ENCODE measurements at places on chromosomes 2 and 18. TPM values are rescaled to one million over a fixed set of nuclear protein-coding genes. Genes with fewer than 3 reads are reported as not detected.

GRCh38 chr2:169897834-169898233, 70.6 kb downstream of the UBR3 start:
- DNase-seq = no peak

AGXT gene
- total RNA-seq = not detected

EIF2B4 gene
- 34.8 TPM for total RNA-seq

CDKL4 gene
- total RNA-seq = 2.0 TPM

DNA sequence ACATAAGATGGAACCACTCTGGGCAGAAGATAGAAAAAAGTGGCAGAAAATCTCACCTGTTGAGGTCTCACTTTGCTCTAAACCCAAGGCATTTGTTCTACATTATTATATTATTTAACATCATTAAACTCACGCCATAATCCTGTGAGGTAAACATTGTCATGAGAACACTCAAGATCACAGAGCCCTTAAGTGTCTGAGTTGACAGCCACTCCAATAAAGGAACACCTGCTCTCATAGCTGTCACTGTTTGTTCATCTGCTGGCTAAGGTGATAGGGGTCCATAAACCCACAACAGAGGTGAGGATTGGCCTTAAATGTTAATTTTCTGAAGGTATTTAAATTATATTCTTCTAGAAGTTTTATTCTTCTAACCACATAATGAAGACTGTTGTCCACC, 439.7 kb downstream of the RIT2 start:
- DNase-seq = no peak

DNA sequence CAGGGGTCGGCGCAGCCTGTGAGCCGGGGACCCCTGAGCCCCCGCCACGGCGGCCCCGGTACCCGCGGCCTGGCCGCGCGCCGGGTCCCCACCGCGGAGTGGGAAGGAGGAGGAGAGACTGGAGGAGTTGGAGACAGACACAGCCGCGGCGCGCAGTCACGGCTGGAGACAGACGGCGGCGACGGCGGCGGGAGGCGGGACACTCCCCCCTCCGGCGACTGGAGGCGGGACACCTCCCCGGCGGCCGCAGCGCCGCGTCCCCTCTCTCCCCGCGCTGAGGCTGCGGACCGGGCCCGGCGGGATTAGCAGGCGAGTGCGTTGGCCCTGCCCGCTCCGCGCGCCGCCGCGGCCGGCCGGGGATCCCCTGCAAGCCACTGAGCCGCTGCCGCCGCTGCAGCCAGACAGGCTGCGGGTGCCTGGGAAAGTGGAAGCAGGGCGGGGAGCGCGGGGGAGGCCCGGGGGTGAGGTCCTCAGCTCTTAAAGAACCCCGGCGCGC, 1.0 kb upstream of the LDLRAD4 start:
- no peak for DNase-seq

DNA sequence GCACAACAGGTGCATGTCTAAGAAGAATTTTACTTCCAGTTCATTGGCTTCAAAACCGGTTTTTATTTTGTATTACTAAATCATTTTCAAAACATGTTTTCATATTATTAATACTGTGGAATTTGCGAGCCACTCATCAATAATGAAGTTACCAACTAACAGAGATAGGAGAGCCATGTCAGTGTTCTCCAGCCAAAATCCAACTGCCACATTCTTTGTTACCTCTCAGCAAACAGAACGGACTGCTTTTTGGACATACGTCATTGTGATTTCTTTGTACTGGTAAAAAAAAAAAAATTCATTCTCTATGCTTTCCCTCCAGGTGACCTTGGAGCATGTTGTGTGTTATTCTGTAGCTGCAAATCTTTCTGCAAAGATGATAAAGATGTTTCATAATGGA, 414.2 kb upstream of the MMADHC start:
- no peak for DNase-seq

GRCh38 chr2:133497270-133497893, 70.9 kb downstream of the NCKAP5 start:
- no peak for DNase-seq

TUBA4B gene
- not detected for total RNA-seq

DNA sequence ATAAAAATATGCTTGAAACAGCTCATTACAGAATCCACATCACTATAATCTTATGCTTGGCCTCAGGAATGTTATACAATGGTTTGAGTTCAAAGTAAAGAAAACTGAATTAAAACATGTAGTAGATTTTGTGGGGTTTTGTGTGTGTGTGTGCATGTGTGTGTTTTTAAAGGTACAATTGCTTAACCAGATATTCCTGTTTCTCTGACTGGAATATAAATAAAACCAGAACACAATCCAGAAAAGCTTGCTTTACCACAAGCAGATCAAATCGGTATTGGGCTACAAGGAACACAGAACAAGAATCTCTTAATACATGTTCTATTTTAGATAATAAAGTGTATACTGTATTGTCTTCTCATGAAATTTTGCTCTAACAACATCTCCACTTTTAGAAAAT, 110.0 kb downstream of the TMEM247 start:
- DNase-seq = no peak

VWC2L gene
- total RNA-seq = not detected

MSH2 gene
- total RNA-seq = 7.5 TPM

- DNase-seq = no peak
Observed at GRCh38 chr2:241203218-241204009, 14.9 kb downstream of the ANO7 start.

DNA sequence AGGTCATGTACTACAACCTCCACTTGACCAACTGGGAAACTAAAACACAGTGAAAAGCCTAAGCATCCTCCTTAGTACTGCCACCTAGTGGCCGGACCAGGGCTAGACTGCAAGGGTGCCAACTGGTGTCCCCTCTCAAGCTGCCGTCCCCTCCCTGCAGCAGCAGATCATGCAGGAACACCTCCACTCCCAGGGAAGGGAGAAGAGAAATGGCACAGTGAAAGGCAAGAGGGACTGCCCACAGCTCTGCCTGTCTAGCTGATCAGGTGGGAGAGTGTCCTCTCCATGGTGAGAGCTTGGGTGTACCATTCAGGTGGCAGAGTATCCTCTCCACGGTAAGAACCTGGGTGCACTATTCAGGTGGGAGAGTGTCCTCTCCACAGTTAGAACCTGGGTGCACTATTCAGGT, 78.1 kb downstream of the AAK1 start:
- DNase-seq = no peak

CTIF gene
- total RNA-seq = 55.3 TPM

DNA sequence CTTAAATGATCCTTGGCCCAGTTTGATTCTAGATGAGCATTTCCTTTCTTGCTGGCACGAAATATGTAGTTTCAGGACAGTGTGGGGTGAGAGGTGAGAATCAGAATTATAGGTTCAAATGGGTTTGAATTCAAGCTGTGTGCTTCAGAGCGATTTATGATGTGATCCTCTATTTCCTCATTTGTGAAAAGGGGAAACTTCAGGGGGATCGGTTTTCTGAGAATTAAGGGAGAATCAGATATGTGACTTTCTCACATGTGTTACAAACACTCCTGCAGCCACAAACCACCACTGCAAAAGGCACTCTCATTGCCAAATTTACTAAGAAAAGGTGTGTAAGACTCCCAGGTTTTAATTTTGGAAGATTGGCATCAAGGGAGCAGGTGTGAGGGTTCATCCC, 24.4 kb downstream of the HK2 start:
- no peak for DNase-seq

SLC35F6 gene
- total RNA-seq = 43.4 TPM

- no peak for DNase-seq
Observed at GRCh38 chr2:51781691-51782090, 749.8 kb upstream of the NRXN1 start.

CRYGC gene
- total RNA-seq = not detected

GRCh38 chr2:80111185-80111584, 193.4 kb downstream of the LRRTM1 start:
- DNase-seq = no peak

- no peak for DNase-seq
Observed at GRCh38 chr2:9819551-9819950, 23.7 kb upstream of the TAF1B start.

VWA3B gene
- total RNA-seq = not detected

DNA sequence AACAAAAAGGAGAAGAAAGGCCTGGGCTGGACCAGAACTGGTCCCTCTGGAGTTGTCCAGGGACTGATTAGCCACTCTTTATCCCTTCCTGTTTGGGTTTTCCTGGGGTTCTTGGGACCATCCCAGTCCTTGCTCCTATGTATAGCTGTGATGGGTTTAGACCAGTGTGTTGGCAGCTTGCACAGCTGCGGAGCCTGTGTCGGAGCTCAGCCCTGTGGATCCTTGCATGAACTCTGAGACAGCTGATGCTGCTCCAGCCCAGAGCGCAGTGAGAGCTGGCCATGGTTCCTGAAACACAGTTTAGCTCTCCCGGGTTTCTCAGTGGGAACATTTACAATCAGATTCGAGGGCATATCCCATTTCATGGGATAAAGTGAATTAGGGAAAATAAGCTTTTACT, 16.9 kb downstream of the IMPA2 start:
- DNase-seq = no peak

RAB3GAP1 gene
- total RNA-seq = 14.8 TPM

- DNase-seq = no peak
Observed at GRCh38 chr2:41313082-41313481, 734.7 kb upstream of the PKDCC start.

TRAPPC12 gene
- 94.0 TPM for total RNA-seq

SF3B6 gene
- total RNA-seq = 26.9 TPM

DNA sequence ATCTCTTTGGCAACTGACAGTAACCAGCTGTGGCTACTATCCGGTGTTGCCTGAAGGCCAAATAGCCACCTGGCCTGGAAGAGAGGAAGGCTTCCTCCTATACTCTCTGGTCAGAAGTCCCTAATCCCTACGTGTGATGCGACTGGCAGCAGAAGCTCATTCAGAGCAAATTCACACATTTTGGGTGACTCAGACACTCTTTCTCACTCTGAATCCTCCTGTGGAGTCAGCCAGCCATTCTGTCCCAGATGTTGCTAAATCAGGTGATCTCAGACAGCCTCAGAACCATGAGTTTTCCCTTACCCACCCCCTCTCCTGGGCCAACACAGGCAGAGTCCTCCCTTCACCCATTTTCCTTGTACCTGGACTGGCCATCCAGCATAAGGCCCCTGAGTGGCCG, 34.7 kb downstream of the CFAP53 start:
- no peak for DNase-seq
